ENCODE measurements at places on chromosomes 12 and 14. TPM values are rescaled to one million over a fixed set of nuclear protein-coding genes. Genes with fewer than 3 reads are reported as not detected.

Gene AJUBA
- 42.6 TPM for total RNA-seq

Gene CABP1
- total RNA-seq: not detected

Gene MYBPC1
- total RNA-seq: not detected

Gene TTC6
- 5.2 TPM for total RNA-seq

Gene ADCY4
- total RNA-seq: 2.0 TPM

Gene LPCAT3
- total RNA-seq: 102 TPM

DNA sequence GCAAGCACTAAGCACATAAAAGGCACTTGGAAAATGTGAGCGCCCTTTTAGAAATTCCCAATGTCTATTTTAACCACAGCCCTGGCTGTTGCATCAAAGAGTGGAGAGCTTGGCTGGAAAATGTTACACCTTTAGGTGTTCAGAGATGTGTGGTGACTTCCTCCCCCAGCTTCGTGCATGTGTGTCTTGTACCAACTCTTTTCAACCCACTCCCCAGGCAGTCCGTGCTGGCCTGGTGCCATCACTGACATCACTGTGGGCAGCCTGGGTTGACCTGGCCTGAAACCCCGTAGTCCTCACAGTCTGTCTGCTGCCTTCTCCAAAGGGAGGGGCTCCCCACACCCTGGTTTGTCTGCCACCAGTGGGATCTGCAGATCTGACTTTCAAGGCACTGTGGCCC is 101.8 kb downstream of the SCARB1 start:
- peak; percentile 1 for DNase-seq
- 0 out of 2 replicates have a peak, but pooled peaks cover 3% of the 10 kb centered on the region for H3K36me3 ChIP-seq
- no peak overlapping the region for H3K4me3 ChIP-seq
- H3K27ac ChIP-seq: no peak overlapping the region
- H3K4me1 ChIP-seq: no peaks in the 10 kb centered on the region
- H3K27me3 ChIP-seq: no peaks in the 10 kb centered on the region

DNA sequence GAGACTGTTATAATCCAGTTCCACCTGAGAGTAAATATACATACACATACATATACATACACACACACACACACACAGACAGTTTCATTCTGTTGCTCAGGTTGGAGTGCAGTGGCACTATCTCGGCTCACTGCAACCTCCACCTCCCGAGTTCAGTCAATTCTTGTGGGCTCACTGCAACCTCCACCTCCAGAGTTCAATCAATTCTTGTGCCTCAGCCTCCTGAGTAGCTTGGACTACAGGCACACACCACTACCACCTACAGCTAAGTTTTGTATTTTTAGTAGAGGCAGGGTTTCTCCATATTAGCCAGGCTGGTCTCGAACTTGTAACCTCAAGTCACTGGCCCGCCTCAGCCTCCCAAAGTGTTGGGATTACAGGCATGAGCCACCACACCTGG is 8.9 kb upstream of the PHLDA1 start:
- no peak for DNase-seq
- no peak overlapping the region for H3K27ac ChIP-seq
- H3K4me1 ChIP-seq: peaks cover 11% of the 10 kb centered on the region

- DNase-seq: no peak
- H3K4me1 ChIP-seq: no peaks in the 10 kb centered on the region
- H3K27me3 ChIP-seq: peaks cover 13% of the 10 kb centered on the region
- H3K4me3 ChIP-seq: no peak overlapping the region
Measured at GRCh38 chr12:23944067-23944466, 5.4 kb downstream of the SOX5 start.

- H3K36me3 ChIP-seq: no peaks in the 10 kb centered on the region
- H3K4me1 ChIP-seq: no peaks in the 10 kb centered on the region
- no peaks in the 10 kb centered on the region for H3K27me3 ChIP-seq
- DNase-seq: no peak
- H3K27ac ChIP-seq: no peak overlapping the region
- H3K4me3 ChIP-seq: no peak overlapping the region
Measured at GRCh38 chr12:31874961-31875608, 84.1 kb upstream of the RESF1 start.

DNA sequence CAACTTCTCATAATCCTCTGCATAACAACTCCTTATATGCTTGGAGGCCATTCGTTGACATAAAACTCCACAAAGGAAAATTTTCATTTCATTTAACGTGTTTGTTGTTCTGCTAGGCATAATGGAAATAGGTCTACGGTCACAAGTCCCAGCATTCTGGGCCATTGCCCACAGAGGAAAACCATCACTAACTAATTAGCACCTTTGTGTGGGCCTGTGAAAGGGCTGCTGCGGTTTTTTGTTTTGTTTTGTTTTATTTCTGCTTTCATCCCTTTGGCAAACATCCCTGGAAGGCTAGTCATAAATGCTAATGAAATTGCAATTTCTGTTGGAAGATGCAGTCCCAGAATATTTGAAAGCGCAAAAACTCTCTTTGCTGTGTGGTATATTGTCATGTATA is 180.3 kb downstream of the RMST start:
- H3K36me3 ChIP-seq: no peaks in the 10 kb centered on the region
- no peaks in the 10 kb centered on the region for H3K27me3 ChIP-seq
- H3K4me1 ChIP-seq: no peaks in the 10 kb centered on the region
- no peak overlapping the region for H3K27ac ChIP-seq
- DNase-seq: no peak

GRCh38 chr14:72948481-72949138 is 22.3 kb downstream of the DCAF4 start:
- H3K4me1 ChIP-seq: no peaks in the 10 kb centered on the region
- DNase-seq: peak; percentile 62
- H3K27me3 ChIP-seq: no peaks in the 10 kb centered on the region
- H3K4me3 ChIP-seq: no peak overlapping the region
- no peak overlapping the region for H3K27ac ChIP-seq

- H3K27ac ChIP-seq: no peak overlapping the region
- H3K4me3 ChIP-seq: no peak overlapping the region
- DNase-seq: no peak
- H3K4me1 ChIP-seq: peaks cover 39% of the 10 kb centered on the region
- H3K27me3 ChIP-seq: no peaks in the 10 kb centered on the region
Measured at GRCh38 chr12:52433501-52434080, 580 bp downstream of the KRT75 start.

- H3K4me1 ChIP-seq: no peaks in the 10 kb centered on the region
- no peak overlapping the region for H3K4me3 ChIP-seq
- no peaks in the 10 kb centered on the region for H3K27me3 ChIP-seq
- DNase-seq: no peak
Measured at GRCh38 chr12:67141296-67142018, 127.7 kb upstream of the CAND1 start.
